Trophoblast cell (in vitro differentiated cells and primary cell): ENCODE measurements at places on chromosomes 6 and 20.

- no peaks in the 10 kb centered on the region for H3K27me3 ChIP-seq
- no peak for DNase-seq
- no peak overlapping the region for H3K27ac ChIP-seq
These were observed 77.5 kb upstream of the LTV1 start for GRCh38 chr6:143765422-143766184.

DNA sequence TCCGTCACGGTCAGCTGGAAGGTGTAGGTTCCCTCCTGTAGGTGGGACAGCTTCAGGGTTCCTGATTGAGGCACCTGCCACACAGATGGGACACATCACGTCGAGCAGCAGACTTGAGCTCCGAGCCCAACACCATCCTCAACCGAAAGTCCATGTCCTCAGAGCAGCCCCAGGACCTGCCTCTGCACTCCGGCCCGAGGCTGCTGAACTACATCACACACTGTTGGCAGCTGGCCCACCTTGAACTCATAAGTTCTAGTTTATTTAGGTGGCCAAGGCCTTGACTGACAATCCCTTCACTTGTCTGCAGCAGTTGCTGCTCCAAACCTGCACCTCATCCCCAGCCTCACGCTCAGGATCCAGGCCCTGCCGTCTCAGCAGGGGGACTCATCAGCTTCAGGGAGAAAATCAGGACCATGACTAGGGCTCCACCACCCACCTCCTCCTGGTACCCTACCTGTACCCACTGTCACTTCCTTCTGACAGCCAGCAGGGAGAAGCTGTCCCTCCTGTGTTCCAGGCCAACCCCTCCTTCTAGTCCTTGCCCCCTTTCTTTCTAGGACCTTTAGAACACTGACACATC is 21.0 kb downstream of the LRP11 start:
- no peak overlapping the region for H3K27ac ChIP-seq
- H3K4me3 ChIP-seq: no peak overlapping the region
- no peaks in the 10 kb centered on the region for H3K27me3 ChIP-seq
- DNase-seq: no peak
- peaks cover 12% of the 10 kb centered on the region for H3K4me1 ChIP-seq

GRCh38 chr20:14879020-14879697 is 541.7 kb upstream of the FLRT3 start:
- peaks cover 3% of the 10 kb centered on the region for H3K4me1 ChIP-seq
- H3K4me3 ChIP-seq: no peak overlapping the region
- peak; percentile 83 for DNase-seq
- H3K27ac ChIP-seq: no peak overlapping the region
- H3K27me3 ChIP-seq: no peaks in the 10 kb centered on the region
- no peaks in the 10 kb centered on the region for H3K36me3 ChIP-seq

- no peaks in the 10 kb centered on the region for H3K27me3 ChIP-seq
- peak; percentile 61 for DNase-seq
- H3K36me3 ChIP-seq: no peaks in the 10 kb centered on the region
- H3K4me1 ChIP-seq: no peaks in the 10 kb centered on the region
- H3K27ac ChIP-seq: no peak overlapping the region
These were observed 608.1 kb downstream of the QKI start for GRCh38 chr6:164022632-164023031.

DNA sequence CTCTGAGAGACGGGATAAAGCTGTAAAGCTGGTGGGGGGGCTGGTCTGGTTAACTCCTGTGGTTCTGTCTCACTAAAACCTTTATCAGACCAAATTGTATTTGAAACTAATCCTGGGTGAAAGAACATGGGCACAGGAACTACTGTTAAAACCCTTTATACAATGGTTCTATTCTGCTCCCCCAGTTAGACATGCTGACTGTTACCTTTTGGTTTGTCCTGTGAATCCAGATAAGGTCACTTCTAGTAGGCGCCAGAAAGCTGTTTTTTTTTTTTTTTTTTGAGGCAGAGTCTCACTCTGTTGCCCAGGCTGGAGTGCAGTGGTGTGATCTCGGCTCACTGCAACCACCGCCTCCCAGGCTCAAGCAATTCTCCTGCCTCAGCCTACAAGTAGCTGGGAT is 29.7 kb downstream of the GSTA4 start:
- no peaks in the 10 kb centered on the region for H3K36me3 ChIP-seq
- H3K4me3 ChIP-seq: no peak overlapping the region
- H3K27ac ChIP-seq: no peak overlapping the region
- no peak for DNase-seq
- H3K27me3 ChIP-seq: no peaks in the 10 kb centered on the region

- H3K27me3 ChIP-seq: no peaks in the 10 kb centered on the region
- H3K4me3 ChIP-seq: no peak overlapping the region
- H3K4me1 ChIP-seq: peaks cover 3% of the 10 kb centered on the region
- H3K36me3 ChIP-seq: no peaks in the 10 kb centered on the region
These were observed 68.0 kb downstream of the PLAGL1 start for GRCh38 chr6:143940011-143940597.

GRCh38 chr6:21588481-21589351 is 4.8 kb upstream of the SOX4 start:
- H3K4me3 ChIP-seq: peak overlapping the region; percentile 75
- DNase-seq: peak; percentile 83
- H3K27ac ChIP-seq: peak overlapping the region; percentile 82
- no peaks in the 10 kb centered on the region for H3K27me3 ChIP-seq

GRCh38 chr6:112021691-112022310 is 32.1 kb upstream of the CCN6 start:
- H3K27ac ChIP-seq: no peak overlapping the region
- H3K4me1 ChIP-seq: no peaks in the 10 kb centered on the region
- H3K4me3 ChIP-seq: no peak overlapping the region
